ENCODE measurements at places on chromosomes 12 and 14.

GRCh38 chr14:98122527-98122926 is 1149.5 kb downstream of the BCL11B start:
- DNase-seq = no peak

DNA sequence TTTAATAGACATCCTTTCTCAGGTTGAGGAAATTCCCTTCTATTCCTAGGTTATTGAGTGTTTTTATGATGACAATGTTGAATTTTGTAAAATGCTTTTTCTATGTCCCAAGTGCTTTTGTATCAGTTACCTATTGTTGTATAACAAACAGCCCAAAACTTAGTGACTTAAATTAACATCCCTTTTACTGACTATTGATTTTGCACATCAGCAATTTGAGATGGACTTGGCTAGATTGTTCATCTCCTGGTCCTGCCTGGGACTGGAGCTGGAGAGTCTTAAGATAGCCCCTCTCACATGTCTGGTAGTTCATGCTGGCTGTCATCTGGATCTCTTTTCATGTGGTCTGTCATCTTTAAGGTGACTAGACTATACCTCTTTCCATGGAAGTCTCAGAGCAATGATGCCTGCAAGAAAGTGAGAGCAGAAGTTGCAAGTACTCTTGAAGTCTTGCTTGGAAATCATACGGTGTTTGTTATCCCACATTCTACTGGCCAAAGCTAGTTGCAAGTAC is 132.6 kb downstream of the RPAP3 start:
- DNase-seq = no peak

GRCh38 chr12:124240493-124240892 is 54.4 kb upstream of the RFLNA start:
- no peak for DNase-seq

DNA sequence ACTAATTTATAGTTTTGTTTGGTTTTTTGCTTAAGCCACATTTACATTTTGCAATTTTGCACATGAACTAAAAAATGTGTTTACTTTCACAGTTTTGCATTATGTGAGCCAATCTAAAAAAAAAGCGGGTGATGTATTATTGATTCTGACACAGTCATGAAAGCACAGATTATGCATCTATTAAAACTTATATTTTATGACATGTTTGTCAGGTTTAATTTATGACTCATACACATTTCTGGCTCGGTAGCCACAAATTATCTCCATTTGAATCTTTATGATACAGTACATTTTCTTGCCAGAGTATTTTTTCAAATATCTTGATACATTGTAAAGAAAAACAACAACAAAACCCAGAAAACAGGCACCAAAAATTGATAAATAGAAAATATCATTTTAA is 280.4 kb upstream of the GRIP1 start:
- no peak for DNase-seq

DNA sequence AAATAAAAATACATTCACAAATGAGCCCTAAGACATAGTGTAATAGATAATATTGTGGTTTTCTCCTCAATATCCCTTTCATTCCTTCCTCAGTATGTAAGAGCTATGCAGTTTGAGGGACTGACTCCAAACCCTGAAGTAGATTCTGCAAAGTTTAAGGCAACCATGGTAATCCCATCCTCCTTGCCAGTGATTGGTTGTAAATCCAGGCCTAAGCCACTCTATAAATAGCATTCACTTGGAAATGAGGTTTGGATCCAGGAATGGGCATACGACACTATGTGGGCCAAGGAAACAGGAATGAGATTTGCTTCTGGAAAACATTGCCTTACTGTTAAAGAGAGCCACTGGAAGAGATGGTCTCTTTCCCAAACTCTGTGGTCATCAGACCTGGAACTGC is 468.7 kb upstream of the SOX5 start:
- DNase-seq = no peak

DNA sequence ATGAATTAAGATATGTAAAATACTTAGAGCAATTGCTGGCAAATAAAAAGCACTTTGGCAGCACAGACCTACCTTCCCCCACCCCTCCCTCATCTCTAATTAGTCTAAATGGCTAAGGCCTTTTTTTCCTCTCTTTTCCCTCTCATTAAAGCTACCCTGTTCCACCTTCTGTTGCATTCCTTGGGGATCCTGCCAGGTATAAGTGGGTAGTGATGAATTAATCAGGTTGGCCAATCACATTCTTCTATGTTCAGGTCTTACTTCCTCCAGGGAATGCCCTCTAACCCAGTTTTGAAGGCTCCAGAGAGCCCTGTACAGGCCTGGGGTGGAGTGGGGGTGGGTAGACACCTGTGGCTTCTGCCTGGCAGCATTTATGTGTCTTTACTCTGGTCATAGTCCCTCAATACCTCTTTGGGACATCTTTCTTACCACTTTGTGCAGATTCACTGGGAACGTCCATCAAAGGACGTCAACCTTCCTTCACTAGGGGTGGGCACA is 28.4 kb downstream of the HSPB8 start:
- no peak for DNase-seq

- DNase-seq = no peak
These were observed 69.2 kb downstream of the SLC25A47 start for GRCh38 chr14:100392356-100392755.

DNA sequence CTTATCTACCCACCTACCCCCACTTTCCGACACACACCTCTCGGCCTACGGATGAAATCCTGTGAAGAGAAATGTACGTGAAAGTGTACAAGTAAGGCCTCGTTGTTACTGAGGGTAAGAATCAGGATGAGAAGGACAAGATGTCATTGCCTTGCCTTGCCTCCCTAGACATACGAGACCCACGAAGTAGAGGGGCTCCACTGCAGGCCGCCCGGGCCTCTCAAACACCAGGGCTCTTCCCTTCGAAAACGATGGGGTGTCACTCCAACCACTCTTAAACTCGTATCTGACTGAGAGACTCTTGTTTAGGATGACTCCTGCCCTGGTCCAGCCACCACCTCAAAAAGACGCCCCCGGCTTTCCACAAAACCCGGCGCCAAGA is 498 bp downstream of the RACGAP1 start:
- DNase-seq = no peak

- no peak for DNase-seq
These were observed 206.0 kb downstream of the TSPAN9 start for GRCh38 chr12:3283137-3283680.

GRCh38 chr14:59190372-59190771 is 1.9 kb downstream of the DAAM1 start:
- peak; percentile 56 for DNase-seq
